Bone marrow (tissue), 2 donors: ENCODE measurements at places on chromosomes 2 and 18.
A peak's percentile ranks its signal among the peaks of the same experiment; 100 is the strongest.

GRCh38 chr18:75248426-75249174 is 38.0 kb downstream of the TSHZ1 start:
- DNase-seq = no peak

DNA sequence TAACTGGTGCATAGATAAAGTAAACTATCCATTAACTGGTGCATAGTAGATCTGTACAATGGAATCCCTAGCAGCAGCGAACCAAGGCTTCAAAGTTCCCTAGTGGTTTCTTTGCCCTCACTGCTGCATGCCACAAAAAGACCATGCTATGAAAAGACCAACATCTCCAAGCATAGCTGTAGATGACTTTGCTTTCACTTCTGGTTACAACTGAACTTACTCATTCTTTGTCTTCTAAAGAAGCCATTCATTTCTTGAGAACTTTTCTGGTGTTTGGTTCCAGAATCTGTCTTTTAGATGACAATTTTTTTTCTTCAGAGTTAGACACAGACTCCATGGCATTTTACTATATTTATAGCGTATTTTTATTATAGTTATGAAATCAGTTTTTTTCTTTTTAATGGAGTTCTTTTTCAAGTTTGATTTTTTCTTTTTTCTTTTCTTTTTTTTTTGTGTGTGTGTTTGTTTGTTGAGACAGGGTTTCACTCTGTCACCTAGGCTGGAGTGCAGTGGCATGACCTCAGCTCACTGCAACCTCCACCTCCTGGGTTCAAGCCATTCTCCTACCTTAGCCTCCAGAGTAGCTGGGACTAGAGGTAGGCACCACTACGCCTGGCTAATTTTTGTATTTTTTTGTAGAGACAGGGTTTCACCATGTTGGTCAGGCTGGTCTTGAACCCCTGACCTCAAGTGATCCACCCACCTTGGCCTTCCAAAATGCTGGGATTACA is 63.6 kb downstream of the SLC35F5 start:
- DNase-seq = peak; percentile 23

DNA sequence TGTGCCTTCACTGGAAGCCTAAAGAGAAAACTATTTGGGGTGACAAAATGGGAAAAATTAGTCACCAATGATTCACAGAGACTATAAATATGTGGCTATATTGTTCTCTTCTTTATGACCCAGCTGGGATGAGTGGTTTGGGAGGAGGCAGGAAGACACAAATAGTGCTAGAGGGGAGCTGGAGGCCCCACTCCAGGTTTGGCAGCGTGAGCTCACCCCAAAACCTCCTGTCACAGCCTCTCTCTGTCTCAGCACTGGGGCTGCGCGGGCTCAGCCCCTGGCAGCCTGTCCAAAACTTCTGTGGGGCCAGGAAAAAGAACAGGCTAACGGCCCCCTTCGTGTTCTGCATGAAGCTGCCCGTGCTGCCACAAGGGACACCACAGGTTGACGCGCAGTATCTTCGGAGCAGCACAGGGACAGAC is 73.2 kb upstream of the LCLAT1 start:
- no peak for DNase-seq

GRCh38 chr2:138110453-138111083 is 146.3 kb downstream of the HNMT start:
- DNase-seq = no peak
